ENCODE measurements at places on chromosomes 1 and 21.

DNA sequence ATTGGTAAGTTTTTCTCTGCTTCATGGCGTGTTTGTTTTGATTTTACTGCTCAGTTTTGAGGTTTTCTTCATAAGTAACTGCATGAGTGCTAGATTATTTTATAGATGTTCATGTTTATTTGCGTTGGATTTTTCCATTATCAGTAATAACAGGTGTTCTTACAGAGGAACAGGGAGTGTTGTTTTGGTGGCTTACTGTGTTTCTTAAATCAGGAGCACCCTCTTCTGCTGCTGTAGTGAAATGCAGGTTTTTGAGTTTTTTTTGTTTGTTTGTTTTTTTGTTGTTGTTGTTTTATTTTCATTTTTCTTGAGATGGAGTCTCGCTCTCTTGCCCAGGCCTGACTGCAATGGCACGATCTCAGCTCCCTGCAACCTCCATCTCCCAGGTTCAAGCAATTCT lies 32.6 kb downstream of the CTBS start:
- H3K27ac ChIP-seq, result no peak overlapping the region
- no peak overlapping the region for H3K4me3 ChIP-seq
- no peaks in the 10 kb centered on the region for H3K4me1 ChIP-seq
- no peak for DNase-seq
- H3K36me3 ChIP-seq, result no peaks in the 10 kb centered on the region

GRCh38 chr21:37338671-37339551 lies 27.7 kb upstream of the DYRK1A start:
- no peak overlapping the region for H3K27ac ChIP-seq
- no peaks in the 10 kb centered on the region for H3K4me1 ChIP-seq
- no peak overlapping the region for H3K4me3 ChIP-seq
- no peak for DNase-seq
- H3K36me3 ChIP-seq, result no peaks in the 10 kb centered on the region

DNA sequence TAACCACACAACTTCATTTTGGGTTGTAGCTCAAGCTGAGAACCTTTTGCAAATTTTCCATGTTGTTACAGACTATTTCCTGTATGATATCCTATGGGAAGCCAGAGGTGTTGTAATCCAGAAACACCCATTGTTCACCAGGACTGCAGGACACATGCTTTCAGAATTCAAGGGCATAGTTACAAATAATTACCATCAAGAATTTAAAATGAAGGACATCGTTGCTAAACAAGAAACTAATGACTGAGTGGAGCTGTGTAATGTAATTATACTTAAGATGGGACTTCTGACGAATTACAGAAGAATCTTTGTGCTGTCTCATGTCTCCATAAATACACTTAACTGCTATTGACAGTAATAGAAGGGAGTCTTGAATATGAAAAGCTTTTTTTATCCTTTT lies 47.6 kb upstream of the HOOK1 start:
- no peak overlapping the region for H3K4me3 ChIP-seq
- H3K27ac ChIP-seq, result no peak overlapping the region
- no peaks in the 10 kb centered on the region for H3K36me3 ChIP-seq
- no peak for DNase-seq

DNA sequence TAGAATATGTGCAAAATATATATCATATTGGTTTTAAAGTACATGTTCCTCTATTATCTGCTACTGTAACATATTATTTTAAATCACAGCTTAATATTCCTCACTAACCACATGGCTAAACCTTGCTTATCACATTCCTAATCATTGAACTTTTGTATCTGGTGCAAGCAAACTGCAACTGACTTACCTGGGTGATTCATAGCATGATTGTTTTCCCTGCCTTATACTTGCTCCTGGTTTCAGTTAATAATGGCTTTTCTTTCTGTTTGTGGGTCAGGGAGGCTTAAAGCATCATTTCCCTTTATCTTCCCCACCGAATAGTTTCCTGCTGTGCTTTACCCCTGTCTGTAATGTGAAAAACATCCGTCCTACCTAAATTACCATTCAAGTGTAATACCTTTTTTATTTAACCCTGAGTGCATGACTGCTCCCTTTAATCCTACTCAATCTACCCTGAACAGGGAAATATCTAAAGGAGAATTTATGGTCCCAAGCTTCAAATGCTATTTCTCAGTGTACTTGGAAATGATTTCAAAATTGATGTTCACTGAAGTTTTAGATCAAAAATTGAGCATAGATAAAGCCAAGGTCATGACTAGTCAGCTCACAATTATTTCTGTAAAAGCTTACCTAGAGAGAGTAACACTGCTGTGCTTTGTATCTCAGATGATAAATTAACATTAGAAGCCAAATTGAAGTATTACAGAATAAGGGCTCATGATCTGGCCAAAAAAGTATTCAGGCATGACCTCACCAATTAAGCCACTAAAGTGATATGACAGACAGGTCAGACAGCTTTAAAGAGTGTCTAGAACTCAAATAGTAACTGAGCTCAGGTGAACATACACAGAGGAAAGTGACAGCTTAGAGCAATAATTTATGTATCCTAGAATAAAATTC lies 507.1 kb downstream of the BRINP3 start:
- H3K4me3 ChIP-seq, result no peak overlapping the region
- no peak overlapping the region for H3K27ac ChIP-seq
- no peaks in the 10 kb centered on the region for H3K36me3 ChIP-seq
- DNase-seq, result no peak
- no peaks in the 10 kb centered on the region for H3K27me3 ChIP-seq

DNA sequence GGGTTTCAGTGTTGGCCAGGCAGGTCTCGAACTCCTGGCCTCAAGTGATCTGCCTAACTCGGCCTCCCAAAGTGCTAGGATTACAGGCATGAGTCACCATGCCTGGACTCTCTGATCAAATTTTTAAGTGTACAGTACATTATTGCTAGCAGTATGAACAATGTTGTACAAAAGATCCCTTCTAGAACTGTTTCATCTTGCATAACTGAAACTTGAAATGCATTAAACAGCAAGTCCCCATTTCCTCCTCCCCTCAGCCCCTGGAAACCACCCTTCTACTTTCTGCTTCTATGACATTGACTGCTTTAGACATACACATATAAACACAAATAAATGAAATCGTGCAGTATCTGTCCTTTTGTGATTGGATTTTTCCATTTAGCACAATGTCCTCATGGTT lies 463.4 kb downstream of the PTPRC start:
- peaks cover 38% of the 10 kb centered on the region for H3K4me1 ChIP-seq
- H3K27me3 ChIP-seq, result no peaks in the 10 kb centered on the region
- H3K36me3 ChIP-seq, result no peaks in the 10 kb centered on the region
- no peak overlapping the region for H3K4me3 ChIP-seq

GRCh38 chr1:16112596-16113555 lies 39.4 kb upstream of the FAM131C start:
- H3K4me3 ChIP-seq, result no peak overlapping the region
- no peak for DNase-seq
- peaks cover 2% of the 10 kb centered on the region for H3K27me3 ChIP-seq

GRCh38 chr1:172279939-172280636 lies 140.4 kb upstream of the C1orf105 start:
- H3K4me3 ChIP-seq, result no peak overlapping the region
- no peak for DNase-seq
- no peaks in the 10 kb centered on the region for H3K4me1 ChIP-seq
- H3K36me3 ChIP-seq, result no peaks in the 10 kb centered on the region

GRCh38 chr1:177256153-177257075 lies 85.7 kb downstream of the BRINP2 start:
- no peak overlapping the region for H3K27ac ChIP-seq
- no peaks in the 10 kb centered on the region for H3K4me1 ChIP-seq

GRCh38 chr21:27040738-27041469 lies 74.0 kb upstream of the ADAMTS5 start:
- H3K27me3 ChIP-seq, result no peaks in the 10 kb centered on the region
- no peak overlapping the region for H3K27ac ChIP-seq
- DNase-seq, result no peak

All from DND-41 (cell line).